Skeletal muscle cell (primary cell): ENCODE measurements at places on chromosomes 16 and 17.
A peak's percentile ranks its signal among the peaks of the same experiment; 100 is the strongest.

DNA sequence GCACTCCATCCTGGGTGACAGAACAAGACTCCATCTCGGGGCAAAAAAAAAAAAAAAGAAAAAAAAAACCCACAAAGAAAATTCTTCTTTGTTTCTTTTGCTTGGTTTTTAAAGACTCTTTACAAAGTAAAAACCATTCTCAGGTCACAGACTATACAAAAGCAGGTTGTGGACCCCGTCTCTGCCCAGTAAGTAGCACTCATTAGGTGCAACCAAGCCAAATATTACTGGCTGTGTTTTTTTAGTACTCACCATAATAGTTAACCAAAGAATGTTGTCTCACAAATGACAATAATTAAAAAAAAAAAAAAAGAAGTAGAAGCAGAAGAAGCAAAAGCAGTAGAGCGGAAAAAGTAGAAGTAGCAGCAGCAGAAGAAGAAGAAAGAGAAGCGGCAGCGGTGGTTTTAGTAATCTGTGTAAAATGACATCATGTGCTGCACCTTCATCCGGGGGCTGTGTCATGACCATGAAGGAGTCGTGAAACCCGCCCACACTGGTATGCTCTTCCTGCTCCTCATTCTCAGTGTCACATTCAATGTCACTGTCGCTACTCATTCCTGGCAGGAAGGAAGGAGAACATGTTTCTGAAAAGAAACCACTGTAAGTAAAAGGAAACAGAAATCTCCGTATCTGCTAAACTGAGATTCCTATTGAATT is 105.4 kb downstream of the TRIM37 start:
- DNase-seq = no peak

- peak; percentile 45 for DNase-seq
These were observed 118.9 kb downstream of the AATF start for GRCh38 chr17:37067555-37068111.

- DNase-seq = no peak
These were observed 2.2 kb downstream of the TEX2 start for GRCh38 chr17:64260886-64261285.

DNA sequence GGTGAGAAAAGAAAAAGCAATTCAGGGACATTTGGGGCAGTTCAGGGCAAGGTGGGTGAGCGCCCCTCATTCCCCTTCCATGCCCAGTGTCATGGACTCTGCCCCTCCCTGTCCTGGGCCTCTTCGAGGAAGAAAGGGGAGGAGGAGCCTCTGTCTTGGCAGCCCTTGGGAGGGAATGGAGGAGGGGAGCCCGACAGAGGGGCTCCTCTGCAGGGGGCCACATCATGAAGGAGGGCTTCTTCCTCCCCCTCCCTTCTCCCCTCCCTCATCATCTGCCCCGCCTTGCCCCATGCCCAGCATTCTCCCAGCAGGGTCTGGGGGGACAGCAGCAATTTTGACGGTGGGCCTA is 33.2 kb upstream of the TAC4 start:
- DNase-seq = no peak

DNA sequence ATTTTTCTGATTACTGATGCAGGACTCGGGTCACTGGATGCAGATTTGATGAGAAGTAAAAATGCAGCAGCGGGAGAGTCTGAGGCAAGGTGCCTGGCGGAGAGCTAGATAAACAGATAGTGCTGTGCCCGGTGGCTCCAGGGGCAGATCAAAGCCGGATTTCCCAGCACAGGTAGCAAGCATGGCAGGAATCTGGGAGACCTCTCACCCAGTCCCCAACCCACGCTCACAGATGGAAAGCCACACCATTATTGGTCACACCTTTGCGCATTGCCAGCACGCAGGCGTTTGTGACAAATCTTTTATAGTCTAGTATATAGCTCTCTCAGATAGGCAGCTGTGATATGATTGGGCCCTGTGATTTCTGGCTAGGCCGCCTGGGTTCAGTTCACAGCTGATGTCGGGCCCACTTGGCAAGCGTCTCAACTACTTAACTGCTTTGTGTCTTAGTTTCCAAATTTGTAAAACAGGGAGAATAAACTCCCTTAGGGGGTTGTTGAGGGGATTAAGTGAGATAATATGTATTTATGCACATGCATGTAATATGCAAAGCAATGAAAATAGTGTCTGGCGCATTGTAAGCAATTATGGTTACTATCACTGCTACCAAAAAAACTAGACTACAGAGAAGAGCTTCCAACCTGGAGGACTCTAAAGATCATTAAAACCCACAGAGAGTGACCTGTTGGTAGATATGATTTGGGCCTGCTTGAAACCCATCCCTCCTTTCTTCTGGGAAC is 42.0 kb upstream of the NFAT5 start:
- no peak for DNase-seq

DNA sequence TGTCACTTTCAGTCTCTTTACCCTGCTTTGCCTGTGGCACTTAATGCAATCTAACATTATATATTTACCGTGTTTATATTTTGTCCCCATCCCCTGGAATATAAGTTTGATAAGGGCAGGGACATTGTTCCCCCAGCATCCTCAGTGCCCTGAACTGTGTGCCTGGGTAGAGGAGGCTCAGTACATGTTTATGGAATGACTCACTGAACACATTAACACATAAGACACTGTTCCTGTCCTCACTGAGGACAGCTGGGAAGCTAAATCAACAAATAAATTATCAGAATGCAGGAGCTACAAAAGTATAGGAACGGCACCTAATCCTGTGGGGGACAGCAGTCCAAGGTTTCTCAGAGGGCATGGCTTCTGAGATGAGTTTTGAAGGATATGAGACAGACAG is 27.8 kb downstream of the GRIN2A start:
- DNase-seq = no peak

- DNase-seq = no peak
These were observed 250.6 kb upstream of the ZFHX3 start for GRCh38 chr16:73298562-73298961.

DNA sequence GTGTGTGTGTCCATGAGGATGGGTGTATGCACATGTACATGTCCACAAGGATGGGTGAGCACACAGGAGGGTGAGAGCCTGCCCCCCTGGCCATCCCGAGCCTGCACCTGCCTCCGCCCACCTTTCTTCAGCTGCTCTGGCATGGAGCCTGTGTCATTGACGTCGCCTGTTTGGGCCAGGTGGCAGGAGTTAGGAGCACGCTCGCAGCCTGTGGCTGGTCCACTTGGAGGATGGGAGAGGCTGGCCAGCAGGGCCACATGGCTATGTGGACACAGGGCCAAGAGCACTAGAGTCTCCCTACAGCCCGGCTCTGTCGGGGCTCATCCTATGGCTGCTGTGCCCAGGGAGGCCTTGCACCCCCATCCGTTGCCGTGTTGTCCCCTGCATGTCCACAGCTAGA is 21.4 kb downstream of the BAHCC1 start:
- no peak for DNase-seq

DNA sequence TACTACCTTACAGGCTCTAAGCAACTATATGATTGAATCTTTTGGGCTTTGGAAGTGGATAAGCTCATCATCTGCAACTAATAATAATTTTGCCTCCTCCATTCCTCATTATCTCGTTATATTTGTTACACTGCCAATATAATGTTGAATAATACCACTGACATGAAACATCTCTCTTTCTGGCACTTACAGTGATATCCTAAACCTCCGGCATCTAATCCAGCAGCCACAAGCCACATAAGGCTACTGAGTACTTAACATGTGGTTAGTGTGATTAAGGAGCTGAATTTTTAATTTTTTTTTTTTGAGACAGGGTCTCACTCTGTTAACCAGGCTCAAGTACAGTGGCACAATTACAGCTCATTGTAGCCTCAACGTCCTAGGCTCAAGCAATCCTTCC is 9.6 kb downstream of the CDC42EP4 start:
- no peak for DNase-seq

DNA sequence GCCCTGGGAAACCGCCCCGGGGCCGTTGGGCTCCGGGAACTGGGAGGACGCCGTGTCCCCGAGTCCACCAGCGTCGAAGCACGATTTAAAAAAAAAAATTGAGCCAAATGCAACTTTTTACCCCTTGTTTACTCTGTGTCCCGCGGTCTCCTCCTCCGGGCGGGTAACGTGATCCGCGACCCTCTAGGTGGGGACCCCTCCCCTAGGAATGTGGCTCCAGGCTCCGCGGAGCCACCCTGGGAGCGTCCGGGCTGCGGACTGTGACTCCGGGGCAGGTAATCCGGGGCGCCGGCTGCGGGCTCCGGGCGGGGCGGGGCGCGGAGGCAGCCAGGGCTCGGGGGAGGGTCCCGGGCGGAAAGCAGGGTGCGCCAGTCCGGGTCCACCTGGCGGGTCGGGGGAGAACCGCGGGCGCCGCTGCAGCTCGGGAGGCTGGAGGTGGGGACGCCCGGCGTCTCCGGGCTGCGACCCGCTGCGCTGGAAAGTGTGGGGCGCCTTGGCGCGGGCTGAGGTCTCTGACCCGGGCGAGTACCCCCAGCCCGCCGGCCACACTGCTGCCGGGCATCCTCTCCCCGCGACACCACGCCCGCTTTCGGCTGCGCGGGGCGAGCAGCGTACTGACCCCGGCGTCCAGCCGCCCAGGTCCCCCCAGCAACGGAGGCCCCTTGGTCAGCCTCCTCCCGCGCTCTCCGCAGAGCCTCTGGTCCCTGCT is 852 bp upstream of the HELZ start:
- DNase-seq = no peak

DNA sequence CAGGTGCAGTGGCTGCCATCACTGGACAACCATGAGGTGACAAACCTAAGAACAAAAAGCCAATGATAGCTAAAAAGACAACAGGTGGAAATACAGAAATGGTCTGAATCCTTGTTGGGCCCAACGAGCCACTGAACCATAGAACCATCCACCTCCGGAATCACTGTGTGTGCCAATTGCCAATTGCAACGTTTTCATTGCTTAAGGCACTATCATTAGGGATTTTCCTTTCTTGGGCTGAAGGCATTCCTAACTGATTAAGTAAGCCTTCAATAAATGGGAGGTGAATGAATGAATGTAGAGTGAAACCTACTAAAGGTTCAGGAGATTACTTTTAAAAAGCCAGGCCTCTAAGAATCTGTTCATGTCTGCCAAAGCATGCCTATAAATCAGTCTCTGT is 3.6 kb downstream of the USP31 start:
- DNase-seq = peak; percentile 22
